ENCODE measurements at places on chromosomes 2 and 18.

DNA sequence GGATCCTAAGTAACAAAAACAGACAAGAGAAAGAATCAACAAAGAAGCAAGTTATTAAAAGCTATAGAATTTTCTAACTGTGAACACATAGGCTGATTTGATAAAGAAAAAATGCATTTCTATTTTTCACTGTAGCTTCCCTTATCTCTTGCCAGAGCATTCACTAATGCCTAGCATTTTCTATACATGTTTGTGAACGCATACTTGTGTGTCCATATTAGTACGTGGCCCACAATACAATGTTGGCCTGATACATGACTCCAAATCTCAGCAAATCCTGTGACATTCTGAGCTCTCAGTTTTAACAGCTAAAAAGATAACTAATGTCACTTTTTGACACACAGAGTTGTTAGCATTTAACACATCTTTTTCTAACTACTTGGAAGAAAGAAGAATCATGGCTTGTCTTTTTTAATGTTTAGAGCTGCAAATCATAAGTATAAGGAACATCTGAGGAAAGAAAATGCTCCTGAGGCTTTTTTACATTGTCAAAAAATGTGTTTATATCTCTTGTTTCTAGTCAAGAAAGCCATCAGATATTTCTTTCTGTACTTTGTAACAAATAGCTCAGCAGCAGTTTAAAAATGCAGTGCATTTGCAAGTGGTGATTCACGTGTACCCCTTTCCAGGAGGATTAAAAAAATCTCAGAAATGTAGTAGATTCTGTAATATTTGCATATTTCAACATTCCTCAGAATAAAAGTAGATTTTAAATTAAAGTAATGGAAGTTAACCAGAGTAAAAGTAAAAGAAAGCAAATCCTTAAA, 1646.8 kb upstream of the TMEFF2 start:
- peak; percentile 21 for DNase-seq

DNA sequence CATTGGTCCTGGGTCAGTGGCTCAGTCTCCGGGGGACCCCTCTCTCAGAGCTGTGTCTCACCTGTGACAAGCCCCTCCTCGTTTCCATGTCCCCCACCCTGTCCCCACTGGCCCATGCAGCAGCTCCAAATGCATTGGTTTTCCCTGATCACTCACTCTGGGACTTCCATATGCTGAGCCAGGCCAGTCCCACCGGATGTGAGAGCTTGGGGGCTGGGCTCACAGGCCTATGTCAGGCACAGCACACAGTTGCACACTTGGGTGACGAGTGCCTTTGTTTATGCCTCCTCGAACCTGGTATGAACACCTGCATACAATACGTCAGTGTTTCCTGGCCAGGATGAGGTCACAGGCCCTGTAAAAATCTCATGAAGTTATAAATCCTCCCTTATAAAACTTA, 232.5 kb downstream of the TFCP2L1 start:
- no peak for DNase-seq

- DNase-seq, result peak; percentile 92
Measured at GRCh38 chr2:223580951-223581350, 21.2 kb downstream of the SCG2 start.

DNA sequence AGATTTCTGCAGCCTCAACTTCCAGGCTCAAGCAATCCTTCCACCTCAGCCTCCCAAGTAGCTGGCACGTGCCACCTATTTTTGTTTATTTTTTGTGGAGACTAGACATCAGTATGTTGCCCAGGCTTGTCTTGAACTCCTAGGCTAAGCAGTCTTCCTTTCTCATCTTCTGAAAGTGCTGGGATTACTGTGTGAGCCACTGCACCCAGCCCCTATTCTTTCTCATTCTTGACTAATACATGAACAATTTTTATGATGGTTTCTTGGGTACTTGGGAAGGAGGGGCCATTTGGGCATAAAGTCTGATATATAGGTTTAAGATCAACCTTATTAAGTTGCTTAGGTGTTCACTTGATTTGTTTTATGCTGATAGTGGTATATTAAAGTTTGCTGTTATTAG, 26.2 kb downstream of the EPC2 start:
- no peak for DNase-seq

GRCh38 chr18:3651266-3651665, 201.3 kb downstream of the TGIF1 start:
- no peak for DNase-seq

DNA sequence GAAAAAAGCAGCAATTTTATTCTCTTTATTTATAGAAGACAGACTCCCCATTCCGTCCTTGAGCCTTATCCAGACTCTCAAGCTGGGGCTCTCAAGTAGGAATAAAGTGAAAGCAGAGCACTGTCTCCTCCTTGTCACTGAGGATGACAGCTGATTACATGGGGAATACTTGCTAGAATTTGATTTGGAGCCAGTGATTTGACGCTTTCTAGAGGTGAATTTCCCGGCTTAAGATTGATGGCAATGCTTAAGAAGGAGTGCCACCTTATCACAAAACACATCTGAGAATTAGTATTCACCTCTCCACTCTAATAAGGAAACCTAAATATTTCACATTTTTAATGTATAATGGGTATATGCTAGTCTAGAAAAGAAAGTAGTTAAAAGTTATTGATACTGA, 135.4 kb upstream of the SLC39A10 start:
- DNase-seq, result no peak

DNA sequence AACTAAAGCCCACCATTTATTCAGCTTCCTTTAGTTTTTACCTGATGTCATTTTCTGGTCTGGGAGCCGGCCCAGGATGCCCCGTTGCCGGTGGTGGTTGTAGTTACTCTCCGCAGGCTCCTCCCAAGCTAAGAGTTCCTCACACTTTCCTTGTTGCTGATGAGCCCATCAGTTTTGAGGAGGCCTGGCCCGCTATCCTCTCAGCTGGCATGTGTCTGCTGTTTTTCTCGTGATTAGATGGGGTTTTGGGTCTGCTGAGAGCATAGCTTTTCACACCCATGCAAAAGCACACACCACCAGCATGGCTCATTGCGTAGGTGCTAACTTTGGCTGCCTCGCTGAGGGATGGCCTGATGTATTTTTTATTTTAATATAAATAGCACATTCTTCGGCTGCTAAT, 72.1 kb downstream of the PSMG2 start:
- no peak for DNase-seq

GRCh38 chr2:16855183-16855582, 189.5 kb upstream of the CYRIA start:
- DNase-seq, result no peak

- no peak for DNase-seq
Measured at GRCh38 chr2:2567776-2568175, 236.7 kb upstream of the MYT1L start.

DNA sequence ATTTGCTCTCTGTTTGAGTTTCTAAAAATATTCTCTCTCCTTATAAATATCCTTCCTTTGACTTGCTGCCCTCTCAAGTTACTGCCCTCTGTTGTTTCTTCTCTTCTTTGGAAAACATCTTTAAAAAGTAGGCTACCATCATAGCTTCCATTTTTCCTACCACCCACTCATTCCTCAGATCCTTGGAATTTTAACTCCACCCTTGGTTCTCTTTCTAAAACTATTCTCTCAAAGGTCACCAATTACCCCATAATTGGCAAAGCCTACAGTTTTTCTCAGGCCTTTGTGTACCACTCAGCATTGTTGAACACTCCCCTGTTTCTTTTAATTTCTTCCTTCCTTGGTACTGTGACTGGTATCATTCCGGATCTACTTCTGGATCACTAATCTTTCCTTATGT, 43.0 kb upstream of the ITGAV start:
- no peak for DNase-seq

Data from muscle of leg (tissue), 16 donors.